Cortex of kidney (tissue), 1 donor: ENCODE measurements at places on chromosomes 7 and 10.

DNA sequence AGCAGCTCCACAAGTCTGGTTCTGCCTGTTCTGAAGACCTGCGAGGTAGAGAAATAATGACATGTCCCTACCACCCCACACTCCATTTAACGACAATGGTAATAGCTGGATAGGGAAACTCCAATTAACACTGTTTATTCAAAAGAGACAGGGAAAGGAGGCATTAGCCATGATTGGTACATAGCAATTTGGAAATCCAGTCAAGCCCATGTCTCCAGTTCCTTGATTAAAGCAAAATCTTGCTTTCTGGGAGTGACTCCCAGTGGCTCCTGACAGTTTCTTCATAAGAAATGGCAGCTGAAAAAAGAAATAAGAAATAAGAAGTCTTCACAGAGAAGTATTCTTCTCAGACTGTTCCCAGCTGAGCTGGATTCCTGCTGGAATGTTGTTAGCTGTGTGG lies 140.7 kb upstream of the LYZL2 start:
- no peak for DNase-seq

DNA sequence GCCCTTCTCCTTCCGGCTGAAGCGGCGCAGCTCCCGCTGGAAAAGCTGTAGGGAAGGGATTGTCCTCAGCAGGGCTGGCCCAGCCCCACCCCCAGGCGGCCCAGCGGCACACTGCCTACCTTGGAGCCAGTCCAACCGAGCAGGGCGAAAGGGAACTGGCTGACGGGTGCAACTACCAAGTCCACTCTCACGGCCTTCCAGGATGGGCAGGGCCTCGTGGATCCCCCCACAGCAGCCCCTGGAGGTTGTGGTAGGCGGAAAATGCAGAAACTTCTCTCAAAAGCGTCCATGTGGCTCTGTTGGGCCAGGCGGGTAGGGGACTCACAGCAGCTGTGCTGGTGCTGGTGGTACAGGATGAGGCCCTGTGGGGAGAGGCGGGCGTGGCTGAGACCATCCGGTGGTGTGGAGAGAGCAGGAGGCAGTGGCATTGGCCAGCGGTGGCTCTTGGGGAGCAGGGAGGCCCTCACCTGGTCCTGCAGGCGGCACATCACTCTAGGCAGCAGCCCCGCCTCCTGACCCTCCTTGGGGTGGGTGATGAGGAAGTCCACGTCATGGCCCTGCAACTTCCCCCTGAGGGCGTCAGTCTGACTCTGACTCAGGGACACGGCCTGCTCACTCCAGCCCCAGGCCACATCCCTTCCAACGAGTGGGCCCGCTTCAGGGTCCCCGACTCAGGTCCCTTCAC lies 8.4 kb upstream of the PGAM2 start:
- DNase-seq: no peak

GRCh38 chr10:112744181-112745096 lies 205.6 kb upstream of the TCF7L2 start:
- DNase-seq: no peak

- DNase-seq: no peak
These were observed 1.8 kb downstream of the PRF1 start for GRCh38 chr10:70600512-70601395.

DNA sequence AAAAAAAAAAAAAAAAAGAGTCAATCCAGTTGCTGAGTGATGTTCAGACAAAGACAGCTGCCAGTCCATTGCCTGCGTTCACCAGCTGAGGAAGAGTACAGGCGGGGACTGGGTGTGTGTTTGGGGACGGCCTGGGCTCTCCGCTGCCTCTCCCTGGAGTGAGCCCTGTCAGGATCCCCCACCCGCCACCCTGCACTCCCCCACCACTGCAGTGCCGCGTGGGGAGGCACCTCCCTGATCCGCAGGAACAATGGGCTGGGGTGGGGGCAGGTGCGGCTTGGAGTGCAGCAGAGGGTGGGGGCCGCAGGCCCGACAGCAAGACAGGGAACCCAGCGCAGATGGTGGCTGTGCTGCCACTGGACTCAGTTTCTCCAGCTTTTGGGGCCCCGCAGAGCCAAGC lies 1.4 kb downstream of the HSPA12A start:
- DNase-seq: no peak

- no peak for DNase-seq
These were observed 112.7 kb downstream of the SORCS1 start for GRCh38 chr10:107051769-107052168.
